RWPE2 (cell line): ENCODE measurements at places on chromosomes 11 and 22.

DNA sequence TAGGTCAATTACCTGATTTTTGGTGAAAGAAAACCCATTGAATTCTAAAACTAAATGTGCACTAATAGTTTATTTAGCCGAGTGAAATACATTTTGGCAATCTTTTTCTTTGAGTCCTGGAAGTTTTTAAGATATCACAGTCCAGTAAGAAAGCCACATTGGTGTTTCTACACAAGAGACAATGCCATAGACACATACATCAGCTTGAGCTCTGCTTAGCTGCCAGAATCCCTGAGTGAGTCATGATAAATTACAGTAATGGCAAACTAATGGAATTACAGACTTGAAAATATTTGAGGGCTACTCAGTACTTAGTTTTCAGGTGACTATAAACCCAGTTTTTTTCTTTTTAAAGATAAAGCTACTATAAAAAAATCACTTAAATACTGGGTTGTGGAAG, 155.4 kb downstream of the OR4C45 start:
- no peak for DNase-seq

DNA sequence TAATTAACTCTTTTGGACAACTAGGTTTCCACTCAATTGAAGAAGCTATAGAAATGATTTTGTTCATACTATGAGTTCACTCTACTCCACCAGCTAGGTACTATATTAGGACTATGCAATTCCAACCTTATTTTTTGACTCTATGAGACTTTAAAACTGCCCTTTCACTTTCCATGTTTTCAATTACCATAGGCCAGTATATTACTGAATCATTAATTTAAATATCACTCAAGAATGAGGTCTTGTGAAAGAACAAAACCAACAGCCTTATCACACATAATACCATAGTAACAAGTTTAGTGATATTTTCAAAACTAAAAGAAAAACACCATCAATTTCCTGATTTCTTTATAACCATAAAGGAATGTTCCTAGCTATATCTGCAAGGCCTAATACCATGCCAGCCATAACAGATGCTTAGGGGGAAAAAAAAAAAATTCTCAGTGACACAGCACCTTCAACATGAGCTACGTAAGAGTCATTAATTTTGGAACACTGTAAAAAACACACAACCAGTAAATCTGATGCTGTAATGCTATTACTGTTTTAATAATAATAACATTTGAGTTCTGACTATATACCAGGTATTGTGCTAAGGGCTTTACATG, 6.1 kb downstream of the DCUN1D5 start:
- DNase-seq: no peak

DNA sequence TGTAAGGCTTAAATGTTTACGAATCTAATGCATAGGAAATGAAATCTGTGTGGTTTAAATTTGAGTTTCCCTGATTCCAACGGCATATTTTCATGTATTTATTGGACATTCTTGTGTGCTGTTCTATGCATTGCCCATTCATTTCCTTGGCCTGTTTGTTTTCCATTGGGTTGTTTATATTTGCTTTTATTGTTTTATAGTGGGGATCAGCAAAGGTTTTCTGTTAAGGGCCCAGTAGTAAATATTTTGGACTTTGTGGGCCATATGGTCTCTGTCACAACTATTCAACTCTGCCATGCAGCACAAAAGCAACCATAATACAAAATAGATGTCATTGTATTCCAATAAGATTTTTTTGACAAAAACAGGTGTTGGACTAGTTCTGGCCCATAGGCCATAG, 5.2 kb upstream of the LGR4 start:
- DNase-seq: no peak

GRCh38 chr11:11135820-11136476, 217.1 kb downstream of the CSNK2A3 start:
- no peak for DNase-seq

DNA sequence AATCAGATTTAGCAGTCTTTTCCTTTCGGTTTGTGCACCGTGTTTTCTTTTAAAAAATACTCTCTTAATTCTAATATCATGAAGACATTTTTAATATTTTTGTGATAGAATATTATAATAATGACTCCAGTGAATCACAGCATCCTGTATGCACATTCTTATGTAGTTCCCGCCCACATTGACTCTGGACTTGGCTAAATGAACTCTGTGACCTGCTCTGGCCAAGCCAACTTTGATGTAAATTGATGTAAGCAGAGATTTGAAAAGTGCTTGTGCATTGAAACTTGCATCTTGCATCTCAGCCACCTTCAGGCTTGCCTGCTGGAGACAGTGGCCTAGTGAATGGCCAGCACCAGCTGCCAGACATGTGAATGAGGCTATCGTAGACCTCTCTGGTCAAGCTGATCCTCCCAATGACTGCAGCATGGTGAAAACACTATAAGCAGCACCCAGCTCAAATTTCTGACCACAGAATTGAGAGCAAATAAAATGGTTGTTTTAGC, 29.2 kb upstream of the PGM2L1 start:
- no peak for DNase-seq

- no peak for DNase-seq
Observed at GRCh38 chr11:92451063-92451462, 226.4 kb downstream of the FAT3 start.

- DNase-seq: no peak
Observed at GRCh38 chr11:75538150-75538942, 12.6 kb upstream of the GDPD5 start.

DNA sequence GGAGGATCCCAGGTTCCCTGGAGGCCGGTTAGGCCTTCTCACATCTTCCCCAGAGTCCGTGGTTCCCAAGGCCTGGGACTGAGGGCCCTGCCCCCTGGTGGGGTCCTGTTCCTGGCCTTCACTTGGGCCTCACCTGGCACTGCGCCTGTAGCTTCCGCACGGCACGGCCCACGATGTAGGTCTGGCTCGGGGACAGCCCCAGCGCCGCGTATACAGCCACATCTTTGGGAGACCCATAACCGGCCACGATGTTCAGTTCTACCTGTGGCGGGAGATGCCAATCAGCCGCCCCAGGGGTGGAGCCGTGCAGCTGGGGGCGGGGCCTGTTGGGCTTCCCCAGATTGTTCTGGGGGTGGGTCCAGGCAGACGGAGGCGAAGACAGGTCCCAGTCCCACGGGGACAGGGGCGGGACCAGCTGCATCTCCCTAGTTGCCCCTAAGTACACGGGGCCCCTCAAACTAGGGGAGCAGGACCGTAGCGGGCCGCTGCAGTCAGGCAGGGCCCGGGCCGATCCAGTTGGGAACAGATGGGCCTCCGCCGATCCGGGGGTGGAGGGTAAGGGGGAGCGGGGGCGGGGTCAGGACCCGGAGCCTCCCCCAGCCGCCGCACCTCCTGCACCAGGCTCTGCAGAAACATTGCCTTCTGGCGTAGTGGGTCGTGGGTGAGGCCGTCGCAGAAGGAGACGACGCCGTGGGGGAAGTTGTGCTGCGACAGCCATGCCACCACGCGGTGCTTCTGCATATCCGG, 10.1 kb downstream of the AIP start:
- DNase-seq: no peak

- DNase-seq: no peak
Observed at GRCh38 chr11:129291546-129291945, 84.1 kb upstream of the BARX2 start.

- DNase-seq: no peak
Observed at GRCh38 chr11:11640152-11640551, 18.3 kb upstream of the GALNT18 start.

GRCh38 chr22:41286639-41287091, 678 bp upstream of the RANGAP1 start:
- DNase-seq: no peak

DNA sequence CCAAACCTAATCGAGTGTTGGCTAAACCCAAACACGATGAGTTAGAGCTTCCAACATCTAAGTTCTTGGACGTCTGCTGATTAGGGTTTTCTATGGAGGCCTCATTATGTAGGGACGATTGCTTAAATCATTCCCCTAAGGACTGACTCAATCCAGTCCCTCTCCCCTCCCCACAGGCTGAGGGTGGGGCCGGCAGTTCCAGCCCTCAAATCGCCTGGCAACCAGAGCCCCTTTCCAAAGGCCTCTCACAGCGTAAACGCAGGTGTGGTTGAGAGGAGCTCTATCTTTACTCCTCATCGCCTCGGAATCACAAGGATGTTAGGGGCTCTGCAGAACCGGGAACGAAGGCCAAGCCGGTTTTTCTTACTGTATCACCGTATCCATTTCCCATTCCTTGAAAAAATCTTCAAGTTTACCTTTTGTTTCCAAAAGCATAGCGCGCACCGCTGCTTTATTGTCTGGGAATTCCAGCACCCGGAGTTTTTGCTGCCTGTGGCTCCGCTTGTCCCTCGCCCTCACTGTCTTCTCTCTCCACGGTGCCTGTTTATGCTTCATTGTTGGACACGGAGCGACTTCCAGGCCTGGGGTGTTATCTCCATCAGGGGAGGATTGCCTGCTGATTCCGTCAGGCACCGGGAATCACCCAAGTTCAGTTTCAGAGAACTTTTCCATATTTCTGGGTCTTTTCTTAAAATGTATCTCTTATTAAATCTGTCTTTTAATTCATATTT, 13.8 kb upstream of the IFITM3 start:
- DNase-seq: no peak

DNA sequence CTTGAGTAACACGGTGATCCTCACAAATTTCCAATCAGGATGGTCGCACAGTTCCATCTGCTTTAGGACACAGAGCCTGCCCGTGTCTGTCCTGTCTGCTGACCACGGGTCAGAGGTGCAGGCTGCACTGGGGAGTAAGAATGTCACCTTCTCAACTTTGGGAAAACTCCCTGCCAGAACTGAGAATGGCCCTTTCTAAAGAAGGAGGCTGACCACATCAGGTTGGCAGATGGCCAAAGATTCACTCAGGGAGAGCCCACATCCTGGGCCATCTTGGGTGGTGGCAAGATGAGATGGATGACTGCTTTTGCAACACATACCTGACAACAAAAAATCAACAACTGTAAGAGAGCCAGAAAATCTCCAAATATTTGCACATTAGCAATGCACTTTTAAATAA, 101.9 kb downstream of the IGLL1 start:
- no peak for DNase-seq

GRCh38 chr11:132134322-132134721, 763.9 kb downstream of the NTM start:
- DNase-seq: no peak

DNA sequence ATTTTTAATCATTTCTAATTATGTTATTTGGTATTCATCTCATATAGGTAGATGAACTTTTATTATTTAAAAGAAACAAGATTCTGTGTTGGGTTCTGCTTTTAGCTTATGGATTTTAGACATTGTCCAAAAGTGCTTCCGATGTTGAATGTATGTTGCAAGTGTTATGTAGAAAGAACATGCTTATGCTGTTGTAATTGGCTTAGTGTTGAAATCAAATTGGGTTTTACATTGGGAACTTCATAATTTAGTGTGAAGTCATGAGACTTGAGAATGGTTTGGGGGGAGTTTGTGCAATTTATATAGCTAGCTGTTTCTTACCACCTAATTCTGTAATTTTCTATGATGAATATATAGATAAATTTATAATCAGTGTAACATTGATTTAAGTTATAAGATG, 3.6 kb downstream of the MTMR3 start:
- DNase-seq: no peak

DNA sequence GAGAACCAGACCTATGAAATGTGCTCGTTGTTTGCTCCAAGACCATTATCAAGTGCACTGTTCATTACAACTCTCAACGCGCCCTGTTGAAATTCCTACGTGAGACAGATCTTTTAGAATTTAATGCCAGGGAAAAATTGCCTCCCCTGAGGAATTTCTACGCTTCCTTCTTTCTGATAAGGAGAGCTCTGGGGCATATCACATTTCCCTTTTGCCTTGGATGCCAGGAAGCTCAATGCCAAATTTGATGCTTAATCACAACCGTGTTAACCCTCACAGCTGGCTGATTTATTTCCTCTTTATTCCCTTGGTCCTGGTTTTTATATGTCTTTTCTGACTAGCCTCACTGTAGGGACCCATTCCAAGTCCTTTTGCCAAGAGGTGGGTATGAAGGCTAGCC, 109.4 kb downstream of the MICAL2 start:
- no peak for DNase-seq

DNA sequence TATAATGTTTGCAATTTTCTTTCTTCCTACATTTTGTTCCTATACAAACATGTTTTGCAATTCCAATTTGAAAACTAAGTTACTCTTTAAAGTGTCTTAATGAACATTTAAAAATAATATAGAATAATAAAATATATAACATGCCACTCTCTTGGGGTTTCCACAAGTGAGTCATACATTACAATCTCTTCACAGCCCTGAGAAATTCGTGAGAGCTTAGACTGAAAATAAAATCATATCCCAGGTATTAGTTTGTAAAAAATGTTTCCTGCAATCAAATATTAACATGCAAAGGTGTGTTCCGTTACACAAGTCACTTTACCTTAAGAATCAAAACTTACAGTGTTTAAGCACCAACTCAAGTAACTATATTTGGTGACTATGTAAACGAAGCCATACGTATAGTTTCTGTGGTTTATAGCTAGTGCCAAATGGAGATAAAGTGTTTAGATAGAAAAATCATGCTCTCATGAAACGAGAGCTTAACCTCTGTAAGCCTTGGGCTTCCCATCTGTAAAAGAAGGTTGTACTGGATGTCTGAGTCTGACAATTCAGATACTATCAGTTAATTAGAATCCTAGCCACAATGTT, 253.6 kb upstream of the ANO3 start:
- DNase-seq: no peak

DNA sequence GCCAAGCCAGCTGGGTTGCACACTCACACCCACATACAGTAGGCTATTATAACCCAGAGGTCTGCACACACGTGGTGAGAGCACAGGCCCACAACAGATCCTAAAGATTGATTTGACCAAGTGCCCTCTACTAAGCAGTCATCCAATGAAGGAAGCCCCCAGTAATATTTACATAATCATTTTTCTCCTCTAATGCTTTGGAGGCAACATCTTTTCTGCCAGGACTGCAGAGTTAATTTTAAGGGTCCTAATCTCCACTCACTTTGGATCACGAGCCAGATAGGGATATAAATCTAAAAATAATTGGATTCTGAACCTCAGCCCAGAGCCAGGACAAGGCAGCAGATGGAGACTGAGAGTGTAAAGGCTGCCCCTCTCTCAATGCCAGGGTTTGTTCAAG, 49.1 kb upstream of the MTNR1B start:
- DNase-seq: no peak

GRCh38 chr11:132576706-132577105, 955.6 kb downstream of the OPCML start:
- no peak for DNase-seq

DNA sequence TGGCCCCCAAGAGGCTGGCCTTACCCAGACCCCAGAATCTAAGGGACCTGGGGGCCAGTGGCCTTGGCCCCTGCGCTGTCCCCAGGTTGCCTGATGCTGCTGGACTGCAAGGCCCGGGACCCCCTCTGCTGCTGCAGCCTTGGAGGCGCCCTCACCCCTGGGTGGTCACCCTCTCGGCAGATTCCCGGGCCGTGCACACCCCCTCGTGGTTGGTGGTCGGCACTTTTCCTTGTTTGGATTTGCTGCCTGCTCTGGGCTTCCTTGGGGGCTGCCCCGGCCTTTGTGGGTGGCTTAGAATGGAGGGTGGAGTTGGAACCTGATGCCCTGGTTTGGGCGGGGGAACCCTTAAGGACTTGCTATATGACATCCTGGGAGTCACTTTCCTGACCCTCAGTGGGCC, 5.3 kb downstream of the RIN1 start:
- no peak for DNase-seq

- DNase-seq: no peak
Observed at GRCh38 chr22:36379593-36380361, 8.0 kb downstream of the MYH9 start.
